NCI-H510A treated with DMSO at 0.1 percent for 48 hours (cell line): ENCODE measurements at places on chromosomes 1 and 21.

- peak; percentile 92 for DNase-seq
These were observed 4.4 kb upstream of the CAPN2 start for GRCh38 chr1:223708001-223708359.

GRCh38 chr1:40909281-40909680 lies 47.1 kb upstream of the CITED4 start:
- no peak for DNase-seq

DNA sequence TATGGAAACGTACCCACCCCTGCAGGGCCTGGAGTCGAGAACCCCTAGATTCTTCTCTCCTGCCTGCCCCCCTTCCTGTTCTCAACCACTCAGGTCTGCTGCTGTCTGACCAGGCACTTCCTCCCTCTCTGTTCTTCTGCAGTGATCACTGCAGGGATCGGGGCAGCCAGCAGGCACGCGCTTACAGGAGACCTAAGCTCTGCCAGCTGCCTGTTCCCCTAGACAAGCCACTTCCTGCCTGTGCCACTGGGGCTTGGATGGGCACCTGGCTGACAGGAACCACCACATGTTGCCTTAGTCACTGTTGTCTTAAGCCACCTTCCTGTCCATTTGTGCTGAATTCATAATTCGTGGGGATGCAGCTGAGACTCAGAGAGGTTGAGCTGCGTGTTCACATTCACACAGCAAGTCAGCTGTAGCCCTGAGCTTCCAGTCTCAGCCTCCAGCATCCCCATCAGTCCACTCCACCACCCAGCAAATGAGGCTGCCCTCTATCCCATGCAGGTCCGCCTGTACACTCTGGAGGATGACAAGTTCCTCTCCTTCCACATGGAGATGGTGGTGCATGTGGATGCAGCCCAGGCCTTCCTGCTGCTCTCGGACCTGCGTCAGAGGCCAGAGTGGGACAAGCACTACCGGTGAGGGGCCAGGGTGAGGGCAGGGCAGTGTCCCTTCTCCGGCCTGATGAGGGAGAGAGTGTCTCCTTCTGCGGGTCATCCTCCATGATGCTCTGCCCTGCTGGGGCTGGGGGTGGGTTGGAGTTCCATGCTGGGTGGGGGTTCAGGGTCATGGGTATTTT lies 18.6 kb downstream of the FAM151A start:
- peak; percentile 55 for DNase-seq

GRCh38 chr1:46723901-46724300 lies 5.0 kb upstream of the EFCAB14 start:
- DNase-seq = no peak

DNA sequence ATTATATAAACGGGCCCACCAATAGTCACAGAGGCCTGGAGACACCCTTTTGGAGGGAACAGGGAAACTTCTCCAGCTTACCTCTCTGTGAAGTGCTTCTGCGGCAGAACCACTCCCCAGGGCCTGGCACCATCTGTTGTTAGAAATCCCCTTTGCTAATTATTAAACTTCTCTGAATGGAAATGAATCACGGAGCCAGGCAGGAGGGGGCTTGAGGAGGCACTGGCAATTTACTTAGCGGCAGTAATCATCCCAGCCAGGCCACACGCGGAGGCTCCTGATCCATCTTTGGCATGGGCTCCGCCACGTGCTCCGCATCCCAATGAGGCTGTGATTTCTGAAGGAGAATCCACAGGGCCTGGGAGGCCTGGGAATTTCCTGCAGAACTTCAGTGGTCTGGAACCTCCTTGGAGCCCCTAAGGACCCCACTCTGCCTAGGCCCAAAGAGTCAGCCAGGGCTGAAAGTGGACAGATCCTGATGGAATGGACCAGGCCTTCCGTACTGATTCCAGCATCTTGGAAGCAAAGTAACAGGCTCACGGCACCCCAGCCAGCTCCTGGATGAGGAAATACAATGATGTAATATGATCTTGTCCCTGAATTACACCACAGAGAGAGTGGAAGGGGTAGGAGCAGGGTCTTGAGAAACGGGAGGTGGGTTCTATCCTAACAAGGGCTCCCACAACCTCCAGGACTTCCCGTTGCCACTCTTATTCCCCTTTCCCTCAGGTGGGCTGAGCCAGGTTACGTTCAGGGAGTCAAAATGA lies 62.3 kb downstream of the GRIK3 start:
- peak; percentile 99 for DNase-seq
